Chondrocyte (in vitro differentiated cells): ENCODE measurements at places on chromosomes 7 and 10. TPM values are rescaled to one million over a fixed set of nuclear protein-coding genes. Genes with fewer than 3 reads are reported as not detected.

Gene ASB10
- total RNA-seq, result not detected in 3 replicates

DNA sequence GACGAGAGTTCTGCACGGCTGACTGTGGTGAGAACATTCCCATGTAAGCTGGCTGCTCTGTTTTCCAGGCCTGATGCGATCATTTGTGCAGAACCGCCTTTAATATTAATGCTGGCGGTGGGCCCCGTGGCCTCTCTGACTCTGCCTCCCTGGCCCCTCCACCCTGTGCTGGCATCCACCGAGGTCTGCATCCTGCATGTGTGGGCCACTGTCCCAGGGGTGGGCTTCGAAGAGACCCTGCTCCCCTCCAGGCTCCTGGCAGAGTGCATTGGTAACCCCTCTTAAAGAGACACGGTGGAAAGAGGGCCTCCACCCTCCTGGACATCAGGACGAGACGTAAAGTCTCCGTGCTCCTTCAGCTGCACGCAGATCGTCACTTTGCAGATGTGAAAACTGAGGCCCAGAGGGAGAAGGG lies 67.3 kb upstream of the FAM20C start:
- no peak for DNase-seq

Gene TMEM130
- 19.3 to 19.7 TPM (median 19.3 TPM) in 3 replicates for total RNA-seq

DNA sequence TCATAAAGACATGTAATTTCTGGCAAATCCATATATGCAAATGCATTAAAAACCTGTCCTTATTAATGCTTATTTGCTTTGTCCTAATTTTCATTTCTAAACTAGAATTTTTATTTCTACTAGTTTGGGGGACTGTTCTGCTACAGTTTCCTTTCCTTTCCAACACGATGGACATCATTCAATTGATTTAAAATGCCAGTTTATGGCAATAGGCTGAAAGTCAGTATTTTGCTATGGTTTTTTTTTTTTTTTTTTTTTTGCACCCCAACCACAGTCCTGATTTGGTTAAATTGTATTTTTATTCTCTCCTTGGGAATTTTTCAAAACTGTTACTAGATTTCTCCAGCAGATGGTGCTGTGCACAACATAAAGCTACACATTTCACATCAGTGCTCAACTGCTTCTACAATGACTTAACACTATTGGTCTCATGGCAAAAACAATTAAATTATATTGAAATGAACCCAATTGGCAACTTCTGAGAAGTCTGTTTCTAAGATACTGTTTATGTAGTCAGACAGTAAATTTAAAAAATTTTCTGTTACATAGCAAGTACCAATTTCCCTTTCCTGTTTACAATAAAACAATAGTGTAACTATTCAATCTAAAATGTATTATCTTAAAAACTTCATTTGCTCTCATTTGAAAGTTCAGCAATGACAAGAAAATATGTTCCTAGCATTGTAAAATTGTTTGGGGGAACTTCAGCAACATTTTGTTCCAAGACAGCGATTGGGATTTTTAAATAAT lies 193.8 kb upstream of the CCDC6 start:
- no peak for DNase-seq

DNA sequence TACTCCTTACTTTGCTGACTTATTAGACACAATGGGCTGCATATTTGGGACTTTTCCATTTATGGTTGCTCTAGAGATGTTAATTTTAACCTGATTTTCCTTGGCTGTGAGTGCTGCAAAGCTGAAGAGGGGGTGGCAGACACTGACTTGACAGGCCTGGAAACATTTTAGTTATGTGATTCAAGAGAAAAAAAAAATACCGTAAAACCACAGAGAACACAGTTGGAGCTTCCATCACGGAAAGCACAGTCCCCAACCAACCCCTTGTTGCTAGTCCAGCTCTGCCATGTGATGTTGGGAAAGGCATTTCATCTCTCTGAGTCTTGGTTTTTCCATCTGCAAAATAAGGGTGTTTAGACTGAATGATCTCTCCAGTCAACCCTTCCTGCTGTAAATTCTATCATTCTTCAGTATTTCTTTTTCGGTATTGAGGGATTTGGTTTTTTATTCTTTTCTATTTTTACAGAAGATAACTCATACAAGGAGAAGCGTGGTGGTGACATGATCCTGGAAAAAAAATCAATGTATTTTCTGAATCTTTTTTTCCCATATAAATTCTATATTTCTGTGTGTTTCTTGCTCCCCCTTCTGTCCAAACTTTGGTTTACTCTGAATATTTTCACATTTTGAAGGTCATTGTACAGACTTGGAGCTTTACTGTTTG lies 246.1 kb downstream of the REEP3 start:
- DNase-seq, result no peak

- no peak for DNase-seq
Observed at GRCh38 chr10:125554753-125555152, 128.2 kb downstream of the TEX36 start.

Gene CEP55
- 7.5 to 9.3 TPM (median 8.4 TPM) in 3 replicates for total RNA-seq

GRCh38 chr7:130341882-130342281 lies 2.7 kb upstream of the CPA5 start:
- DNase-seq, result no peak

Gene VWA2
- total RNA-seq, result not detected in 3 replicates

GRCh38 chr10:49651039-49651835 lies 28.2 kb upstream of the C10orf53 start:
- DNase-seq, result peak; percentile 71

Gene PTF1A
- not detected in 3 replicates for total RNA-seq

DNA sequence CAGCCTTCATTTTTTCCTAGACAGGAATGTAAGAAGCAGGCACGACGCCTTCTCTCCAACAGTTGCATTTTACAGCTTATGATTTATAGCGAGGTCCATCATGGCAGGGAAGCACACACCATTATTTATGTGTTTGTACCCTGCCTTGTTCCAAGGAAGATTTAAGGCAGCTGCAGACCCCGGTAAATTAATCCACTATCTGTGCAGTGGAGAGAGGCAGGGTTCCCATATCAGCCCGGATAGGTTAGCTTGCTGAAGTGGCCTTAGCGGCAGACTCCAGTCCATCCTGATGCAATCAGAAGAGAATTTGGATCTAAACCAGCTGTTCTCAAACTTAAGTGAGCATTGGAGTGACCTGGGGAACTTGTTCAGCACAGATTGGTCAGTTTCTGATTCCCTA lies 359.4 kb downstream of the GALNT17 start:
- DNase-seq, result no peak

Gene GIMAP8
- not detected in 3 replicates for total RNA-seq

Gene TUBAL3
- not detected in 3 replicates for total RNA-seq

DNA sequence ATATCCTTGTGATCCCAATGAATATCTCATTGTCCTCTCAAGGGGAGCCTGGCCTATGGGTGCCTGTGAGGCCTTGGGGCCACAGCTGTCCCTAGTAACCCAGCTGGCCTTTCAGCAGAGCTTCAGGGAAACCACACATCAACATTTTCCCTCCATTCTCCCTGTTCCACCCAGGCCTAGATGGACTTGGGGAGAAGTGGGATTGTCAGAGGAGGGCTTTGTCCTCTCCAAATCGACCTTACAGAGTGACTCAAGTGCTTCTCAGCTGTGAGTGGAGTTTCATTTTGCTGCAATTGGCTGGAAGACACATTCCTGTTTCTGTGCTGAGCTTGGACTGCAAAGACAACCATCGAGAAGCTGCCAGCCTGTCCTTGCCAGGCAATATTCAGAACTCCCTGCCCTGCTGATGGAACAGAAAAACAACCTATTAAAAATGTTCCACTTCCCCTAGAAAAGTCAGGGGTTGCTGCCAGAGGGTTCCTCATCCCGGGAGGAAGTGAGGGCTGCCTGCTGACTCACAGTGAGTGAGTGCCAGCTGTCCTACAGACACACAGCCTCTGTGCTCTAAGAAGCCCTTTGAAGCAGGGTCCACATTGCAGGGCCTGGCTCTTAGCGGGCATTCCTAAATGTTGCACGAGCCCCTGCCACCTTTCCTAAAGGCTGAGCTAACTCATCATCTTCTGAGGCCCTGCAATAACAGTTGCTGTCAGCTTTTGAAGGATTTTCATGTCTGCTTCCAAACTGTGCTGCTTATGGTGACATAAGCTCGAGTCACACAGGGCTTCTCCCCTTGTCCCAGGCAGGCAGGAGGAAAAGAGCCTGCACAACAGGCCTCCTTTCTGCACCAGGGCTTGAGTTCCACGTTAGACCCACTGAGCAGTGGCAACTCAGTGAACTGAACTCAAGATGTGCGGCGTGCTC lies 20.5 kb downstream of the STRA8 start:
- DNase-seq, result no peak

DNA sequence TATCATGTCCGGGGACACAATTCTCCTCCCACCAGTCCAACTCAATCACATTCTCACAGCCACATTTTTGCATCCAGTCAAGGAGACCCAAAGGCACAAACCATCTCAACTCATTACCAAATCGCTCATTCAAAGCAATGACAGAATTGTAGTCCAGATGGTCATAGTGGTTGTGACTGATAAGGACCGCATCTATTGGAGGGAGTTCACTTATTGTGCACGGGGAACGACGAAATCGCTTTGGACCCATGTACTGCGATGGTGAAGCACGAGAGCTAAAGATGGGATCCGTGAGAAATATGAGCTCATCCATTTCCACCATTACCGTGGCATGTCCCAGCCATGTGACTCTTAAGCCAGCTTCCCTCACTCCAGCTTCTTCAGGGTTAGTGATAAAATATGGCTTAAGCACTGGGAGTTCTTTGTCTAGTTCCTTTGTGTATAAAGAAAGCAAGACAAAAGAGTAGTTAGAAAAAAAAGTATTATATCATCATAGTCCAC lies 29.1 kb downstream of the NAPEPLD start:
- DNase-seq, result no peak

Gene TUBB8
- 0.22 TPM in 1 of 3 replicates, not detected in the others for total RNA-seq

Gene TSPAN33
- 1.7 to 5.7 TPM (median 4.2 TPM) in 3 replicates for total RNA-seq

Gene PIK3AP1
- 9.7 to 12.4 TPM (median 9.9 TPM) in 3 replicates for total RNA-seq

- no peak for DNase-seq
Observed at GRCh38 chr10:64546073-64546472, 1024.9 kb downstream of the REEP3 start.

- DNase-seq, result no peak
Observed at GRCh38 chr7:116197360-116197759, 13.0 kb upstream of the TES start.

Gene SPDYE2
- not detected in 3 replicates for total RNA-seq

GRCh38 chr10:75231672-75232581 lies 3.8 kb downstream of the COMTD1 start:
- DNase-seq, result no peak

DNA sequence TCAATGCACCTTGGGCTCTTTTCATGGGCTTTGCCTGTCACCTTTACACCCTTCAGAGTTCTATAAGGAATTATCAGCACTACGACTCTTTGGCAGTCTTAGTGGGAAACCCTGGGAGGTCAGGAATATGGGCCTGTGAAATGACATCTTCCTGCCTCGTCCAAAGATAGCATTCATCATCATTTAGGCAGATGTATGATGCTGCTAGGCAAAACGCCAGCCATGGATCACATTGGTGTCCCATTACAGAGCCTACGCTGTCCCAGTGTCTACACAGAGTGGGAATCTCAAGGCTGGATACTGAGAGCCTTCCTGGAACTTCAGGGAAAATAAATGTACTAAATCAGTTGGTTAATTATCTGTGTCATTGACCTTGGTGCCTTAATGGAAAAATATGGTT lies 259.4 kb upstream of the CELF2 start:
- DNase-seq, result no peak

DNA sequence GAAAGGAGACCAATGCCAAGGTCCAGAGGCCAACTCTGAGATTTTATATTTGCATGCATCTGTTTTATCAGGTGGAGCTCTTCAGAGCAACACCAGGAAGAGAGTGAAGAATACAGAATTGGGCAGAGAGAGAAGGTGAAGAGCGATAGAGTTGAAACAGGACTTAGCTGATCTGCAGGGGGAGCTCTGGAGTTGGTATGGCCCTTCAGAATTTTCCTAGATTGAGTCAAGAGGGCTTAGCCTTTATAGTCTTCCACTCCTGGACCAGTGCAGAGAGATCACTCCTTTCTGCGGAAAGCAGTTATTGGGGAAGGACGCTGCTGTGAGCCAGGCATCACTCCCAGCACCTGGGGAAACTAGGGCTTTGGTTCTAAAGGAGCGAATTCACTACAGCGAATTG lies 105.0 kb upstream of the DGKB start:
- no peak for DNase-seq

Gene GPR85
- 0.40 to 0.90 TPM (median 0.63 TPM) in 3 replicates for total RNA-seq

DNA sequence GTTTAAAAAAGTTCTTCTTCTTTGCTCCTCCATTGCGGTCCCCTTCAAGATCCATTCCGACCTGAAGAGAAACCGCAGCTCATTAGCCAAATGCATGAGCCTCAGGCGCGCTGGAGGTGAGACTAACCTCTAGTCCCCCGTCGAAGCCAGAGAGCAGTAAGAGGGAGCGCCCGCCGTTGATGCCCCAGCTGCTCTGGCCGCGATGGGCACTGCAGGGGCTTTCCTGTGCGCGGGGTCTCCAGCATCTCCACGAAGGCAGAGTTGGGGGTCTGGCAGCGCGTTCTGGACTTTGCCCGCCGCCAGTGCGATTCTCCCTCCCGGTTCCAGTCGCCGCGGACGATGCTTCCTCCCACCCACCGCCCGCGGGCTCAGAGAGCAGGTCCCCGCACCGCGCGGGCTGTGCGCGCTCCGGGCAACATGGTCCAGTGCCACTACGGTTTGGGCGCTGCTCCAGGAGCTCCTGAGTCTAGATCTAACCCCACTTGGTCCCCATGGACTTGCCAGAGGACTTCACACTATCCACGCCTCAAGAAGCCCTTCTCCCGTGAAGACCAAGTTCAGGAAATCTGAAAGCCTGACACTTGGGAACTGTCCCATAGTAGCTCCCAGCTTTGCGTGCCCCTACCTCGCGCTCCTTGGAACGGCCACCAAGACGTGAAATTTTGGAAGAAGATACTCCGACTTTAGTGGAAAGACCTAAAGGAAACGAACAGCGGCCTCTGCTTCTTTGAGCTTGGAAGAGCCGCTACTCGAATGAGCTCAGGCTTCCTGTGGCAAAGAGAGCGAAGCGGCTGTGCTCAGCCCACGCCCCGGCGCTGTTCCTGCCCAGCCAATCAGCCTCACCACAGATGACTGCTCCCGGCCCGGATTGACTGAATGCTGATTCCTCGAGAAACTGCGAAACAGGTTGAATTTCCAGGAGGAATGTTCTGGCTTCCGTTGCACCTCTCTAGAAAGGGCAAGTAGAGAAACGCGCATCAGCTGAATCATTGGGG lies at the start of gene ABCB1:
ABCB1 (minus strand) TSS at position 755 of the 995 bp plus-strand sequence; CDS start at position 55, 700 bp downstream.
- DNase-seq, result peak; percentile 68

- DNase-seq, result no peak
Observed at GRCh38 chr10:58791137-58791536, 278.5 kb downstream of the BICC1 start.

GRCh38 chr7:37782166-37782565 lies 66.2 kb upstream of the NME8 start:
- no peak for DNase-seq

Gene ELOVL3
- total RNA-seq, result not detected in 3 replicates

DNA sequence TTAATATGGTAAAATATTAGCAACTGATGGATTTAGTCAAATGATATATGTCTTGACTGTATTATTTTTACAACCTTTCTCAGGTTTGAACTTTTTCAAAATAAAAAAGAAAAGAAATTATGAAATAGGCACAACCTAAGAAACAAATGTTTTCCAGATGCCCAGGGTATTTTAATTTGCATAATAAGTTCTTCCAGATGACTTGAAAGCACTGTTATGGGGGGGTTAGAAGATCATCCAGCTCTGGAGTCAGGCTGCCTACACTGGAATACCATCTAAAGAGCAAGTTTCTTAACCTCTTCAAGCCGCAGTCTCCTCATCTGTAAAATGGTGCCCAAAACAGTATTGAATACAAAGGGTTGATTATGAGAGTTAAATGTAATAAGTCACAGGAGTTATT lies 32.1 kb downstream of the CREB3L2 start:
- DNase-seq, result no peak

- no peak for DNase-seq
Observed at GRCh38 chr10:76973091-76974016, 664.3 kb downstream of the KCNMA1 start.
